ENCODE measurements at places on chromosomes 1 and 21.

GRCh38 chr1:97634758-97635157 lies 286.1 kb downstream of the DPYD start:
- DNase-seq = no peak

GRCh38 chr1:206472024-206472423 lies 1.7 kb downstream of the IKBKE start:
- DNase-seq = no peak

DNA sequence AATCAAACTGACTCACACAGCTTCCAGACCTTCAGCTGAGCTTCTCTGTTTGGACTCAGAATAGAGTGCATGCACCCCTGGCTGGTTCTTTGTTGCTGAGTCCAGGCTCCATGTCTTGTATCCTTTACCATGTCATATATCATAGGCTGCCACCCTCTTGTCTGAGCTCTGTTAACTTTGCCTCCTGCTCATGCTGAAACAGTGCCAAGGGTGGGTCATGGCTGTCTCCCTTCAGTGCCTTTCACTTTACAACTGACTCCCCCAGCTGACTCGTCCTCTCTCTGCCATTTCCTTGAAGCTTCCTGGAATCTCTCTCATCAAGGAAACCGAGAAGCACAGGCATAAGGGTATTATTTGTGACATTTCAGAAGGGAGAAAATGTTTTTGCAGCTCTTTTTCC lies 885.3 kb downstream of the TTLL7 start:
- no peak for DNase-seq

- DNase-seq = no peak
Observed at GRCh38 chr1:160605792-160606479, 26.6 kb upstream of the CD84 start.

- DNase-seq = no peak
Observed at GRCh38 chr1:39490596-39491145, 765 bp upstream of the BMP8A start.

- DNase-seq = no peak
Observed at GRCh38 chr1:43388613-43389012, 987 bp downstream of the MED8 start.

- DNase-seq = peak; percentile 36
Observed at GRCh38 chr1:50610563-50610962, 187.3 kb upstream of the DMRTA2 start.

GRCh38 chr1:108816049-108816893 lies 40.6 kb downstream of the AKNAD1 start:
- no peak for DNase-seq

DNA sequence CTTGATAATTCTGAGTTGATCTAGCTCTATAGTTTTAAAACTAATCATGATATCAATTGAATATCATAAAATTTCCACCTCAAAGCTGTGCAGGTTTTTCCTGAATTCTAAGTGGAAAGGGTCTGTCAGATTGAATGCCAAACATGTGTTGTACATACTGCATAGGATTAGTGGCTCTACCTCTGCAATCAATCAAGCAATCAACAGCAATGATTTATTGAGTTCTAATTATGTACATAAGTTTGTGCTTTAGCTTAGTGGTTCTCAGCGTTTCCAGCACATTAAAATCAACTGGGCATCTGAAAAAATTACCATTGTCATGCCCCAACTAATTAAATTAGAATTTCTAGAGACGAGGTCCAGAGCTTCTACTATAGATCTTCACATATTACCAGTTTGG lies 251.5 kb downstream of the BACH1 start:
- no peak for DNase-seq

- no peak for DNase-seq
Observed at GRCh38 chr1:235708390-235708962, 58.9 kb upstream of the GNG4 start.

DNA sequence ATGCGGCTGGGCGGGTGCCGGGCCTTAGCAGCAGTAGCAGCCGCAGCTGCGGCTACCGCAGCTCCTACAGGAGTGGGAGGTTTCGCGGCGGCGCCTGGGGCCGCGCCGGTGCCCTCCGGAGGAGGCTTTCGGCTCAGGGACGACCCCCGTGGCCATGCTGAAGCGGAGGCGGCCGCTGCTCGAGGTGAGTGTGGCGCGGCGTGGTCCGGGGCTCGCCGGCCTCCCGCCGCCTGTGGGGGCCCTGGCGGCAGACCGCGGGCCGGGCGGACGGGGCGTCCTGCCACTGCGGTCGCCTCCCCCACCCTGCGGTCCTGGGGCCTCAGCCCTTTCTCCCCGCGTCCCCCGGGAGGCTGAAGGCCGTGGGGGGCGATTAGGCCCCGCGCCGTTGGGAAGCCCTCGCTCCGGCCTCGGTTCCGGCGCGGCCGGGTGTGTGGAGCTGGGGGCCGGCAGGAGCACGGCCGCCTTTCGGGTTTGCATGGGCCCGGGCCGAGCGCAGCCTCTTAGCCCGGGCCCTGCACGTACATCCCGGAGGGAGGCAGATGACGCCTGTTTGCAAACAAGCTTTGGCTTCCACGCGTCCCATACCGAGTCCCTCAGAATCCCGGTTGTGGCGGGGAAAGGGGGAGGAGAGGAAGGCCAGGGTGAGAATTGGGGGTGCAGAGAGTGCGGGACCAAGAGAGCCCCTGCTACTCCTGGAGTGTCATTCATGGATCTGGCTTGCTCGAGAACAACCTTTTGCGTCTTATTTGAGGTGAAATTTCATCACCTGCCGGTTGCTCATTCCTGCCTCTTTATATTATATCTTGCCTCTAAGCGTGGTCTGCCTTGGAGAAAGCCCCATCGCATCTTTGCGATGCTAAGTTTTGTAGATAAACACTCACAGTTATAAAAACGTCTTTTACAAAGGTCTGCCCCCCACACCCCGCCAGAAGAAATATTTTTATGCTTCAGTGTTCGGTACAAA lies 613 bp downstream of the ZFYVE9 start:
- DNase-seq = no peak

DNA sequence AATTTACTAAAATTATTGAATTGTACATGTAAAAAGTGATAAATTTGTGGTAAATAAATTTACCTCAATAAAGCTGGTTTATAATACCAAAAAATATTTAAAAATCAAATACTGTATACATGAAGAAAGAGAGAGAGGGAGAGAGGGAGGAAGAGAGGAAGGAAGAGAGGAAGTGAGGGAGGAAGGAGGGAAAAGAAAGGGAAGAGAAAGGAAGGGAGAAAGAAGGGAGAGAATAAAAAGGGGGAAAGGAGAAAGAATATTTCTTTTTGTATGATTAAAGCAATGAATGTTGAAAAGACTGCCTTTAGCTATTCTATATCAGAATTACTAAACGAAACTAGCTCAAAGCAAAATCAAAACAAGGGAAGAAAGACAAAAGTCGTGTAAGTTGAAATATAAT lies 150.0 kb downstream of the LRIG2 start:
- no peak for DNase-seq

DNA sequence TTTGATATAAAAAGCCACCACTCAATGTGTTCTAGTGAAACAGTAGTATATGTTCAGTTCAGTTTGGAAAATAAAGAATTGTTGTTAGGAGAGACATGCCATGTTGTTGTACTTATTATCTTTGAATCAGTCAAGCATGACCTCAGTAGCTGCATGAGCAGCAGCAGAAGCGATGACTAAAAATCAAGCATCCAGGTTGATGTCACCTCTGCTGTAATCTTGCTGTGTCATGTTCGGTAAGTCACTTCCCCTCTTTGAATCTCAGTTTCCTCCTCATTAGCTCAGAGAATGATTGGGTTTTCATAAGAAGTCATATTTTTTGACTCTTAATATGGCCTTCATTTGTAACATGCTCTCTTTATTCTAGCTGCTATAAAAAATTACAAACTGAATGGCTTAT lies 428.4 kb upstream of the B3GALT2 start:
- peak; percentile 2 for DNase-seq

GRCh38 chr1:228464487-228464983 lies 22.6 kb upstream of the RNF187 start:
- no peak for DNase-seq

DNA sequence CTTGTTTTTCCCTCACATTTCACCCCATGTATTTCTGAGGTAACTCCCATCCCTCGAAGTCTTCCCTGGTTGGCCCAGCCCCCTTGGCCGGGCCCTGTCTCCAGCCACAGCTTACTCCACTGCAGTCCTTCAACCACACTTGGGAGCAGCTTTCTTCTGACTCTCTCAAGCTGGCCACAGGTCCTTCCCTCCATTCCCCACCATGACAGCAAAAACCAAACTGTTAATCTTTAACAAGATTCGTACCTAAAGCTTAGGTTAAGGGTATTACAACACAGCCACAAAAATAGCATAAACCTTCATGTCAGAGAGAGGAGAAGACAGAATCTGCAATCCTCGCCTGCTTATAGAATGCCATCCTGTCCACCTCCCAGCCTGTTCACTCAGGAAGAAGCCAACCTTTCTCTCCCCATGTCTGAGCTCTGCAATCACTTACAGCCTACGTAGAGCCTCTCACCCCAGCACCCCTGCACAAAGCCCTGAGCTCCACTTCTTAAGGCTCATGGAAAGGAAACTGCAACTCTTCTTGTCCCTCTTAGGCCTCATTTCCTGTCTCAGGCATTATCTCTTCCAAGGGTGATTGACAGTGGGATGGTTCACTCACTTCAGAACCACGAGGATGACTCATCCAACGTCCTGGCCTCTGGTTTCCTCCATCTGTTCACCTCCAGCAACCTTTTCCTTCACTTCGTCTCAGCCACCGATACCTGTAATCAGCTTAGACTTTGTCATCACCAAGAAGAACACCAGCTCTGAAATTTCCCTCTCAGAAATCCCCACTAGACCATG lies 72.8 kb downstream of the CD2 start:
- DNase-seq = peak; percentile 97

DNA sequence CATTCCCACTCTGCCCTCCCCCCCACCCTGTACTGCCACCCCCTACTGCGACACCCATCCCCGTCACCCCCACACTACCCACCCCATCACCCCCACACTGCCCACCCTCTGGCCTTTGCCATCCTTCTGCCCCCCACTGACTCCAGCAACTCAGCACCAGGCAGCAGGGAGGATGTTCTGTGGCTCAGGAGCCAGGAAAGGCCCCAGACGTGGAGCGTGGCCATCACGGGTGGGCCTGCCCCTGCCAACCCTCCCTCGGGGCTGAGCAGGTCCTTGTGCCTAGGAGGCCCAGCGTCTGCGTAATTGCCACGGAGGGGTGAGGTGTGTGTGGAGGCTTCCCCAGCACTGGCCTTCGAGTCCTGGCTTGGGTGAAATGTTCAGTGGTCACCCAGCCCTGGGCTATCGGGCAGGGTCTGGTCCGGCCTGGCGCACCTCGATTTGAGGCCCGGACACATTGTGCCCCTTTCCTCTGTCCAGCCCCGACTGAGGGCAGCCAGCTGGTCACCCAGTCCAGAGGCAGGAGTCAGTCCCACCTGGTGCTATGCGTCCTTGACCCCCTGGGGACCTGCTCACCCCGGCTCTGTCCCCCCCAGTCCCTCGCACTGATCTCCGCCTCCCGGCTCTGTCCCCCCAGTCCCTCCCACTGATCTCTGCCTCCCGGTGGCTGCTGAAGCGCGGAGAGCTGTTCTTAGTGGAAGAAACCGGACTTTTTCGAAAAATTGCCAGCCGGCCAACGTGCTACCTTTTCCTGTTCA lies 23.0 kb downstream of the ARHGEF16 start:
- no peak for DNase-seq

DNA sequence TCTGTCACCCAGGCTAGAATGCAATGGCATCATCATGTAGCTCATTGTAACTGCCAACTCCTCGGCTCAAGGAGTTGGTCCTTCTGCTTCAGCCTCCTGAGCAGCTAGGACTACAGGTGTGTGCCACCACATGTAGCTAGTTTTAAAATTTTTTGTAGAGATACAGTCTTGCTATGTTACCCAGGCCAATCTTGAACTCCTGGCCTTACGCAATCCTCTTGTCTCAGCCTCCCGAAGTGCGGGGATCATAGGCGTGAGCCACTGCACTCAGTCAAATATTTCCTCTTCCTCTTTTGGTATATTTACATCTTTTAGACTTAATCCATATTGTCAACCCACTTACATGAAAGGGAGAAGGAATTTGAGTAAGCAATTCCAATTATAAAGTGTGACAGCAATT lies 121.1 kb downstream of the EVI5 start:
- no peak for DNase-seq

DNA sequence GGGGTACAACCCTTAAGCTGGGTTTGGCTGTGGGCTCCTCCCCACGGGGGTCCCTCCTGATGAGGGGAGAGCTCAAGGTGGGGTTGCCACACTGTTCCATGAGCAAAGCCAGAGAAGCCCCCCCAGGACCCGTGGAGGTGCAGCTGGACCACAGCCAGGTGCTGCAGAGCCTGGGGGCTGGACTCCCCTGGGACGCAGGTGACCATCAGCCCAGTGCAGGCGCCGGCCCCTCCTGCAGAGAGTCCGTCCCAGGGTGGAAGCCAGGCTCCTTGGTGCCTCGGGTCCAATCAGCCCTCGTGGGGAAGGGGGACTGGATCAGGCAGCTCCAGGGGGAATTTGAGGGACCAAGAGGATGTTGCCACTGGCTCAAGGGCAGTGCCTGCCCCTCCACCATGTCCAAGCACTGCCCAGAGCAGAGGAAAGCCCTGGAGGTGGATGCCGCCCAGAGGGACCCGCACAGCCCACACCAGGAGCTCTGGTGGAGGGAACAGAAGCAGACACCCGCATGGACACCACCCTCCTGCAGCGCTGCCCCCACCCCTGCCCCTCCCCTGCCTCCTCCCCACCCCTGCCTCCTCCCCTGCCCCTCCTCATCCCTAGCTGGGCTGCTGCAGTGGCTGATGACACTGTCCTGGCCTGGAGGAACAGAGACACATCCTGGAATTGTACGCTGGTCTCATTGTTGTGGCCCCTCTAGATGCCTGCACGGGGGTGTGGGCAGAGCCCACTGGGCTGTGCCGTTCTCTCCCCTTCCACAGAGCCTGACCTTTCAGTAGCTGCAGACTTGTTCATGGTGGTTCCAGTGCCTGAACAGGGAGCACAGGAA lies 30.8 kb upstream of the COL18A1 start:
- DNase-seq = no peak

DNA sequence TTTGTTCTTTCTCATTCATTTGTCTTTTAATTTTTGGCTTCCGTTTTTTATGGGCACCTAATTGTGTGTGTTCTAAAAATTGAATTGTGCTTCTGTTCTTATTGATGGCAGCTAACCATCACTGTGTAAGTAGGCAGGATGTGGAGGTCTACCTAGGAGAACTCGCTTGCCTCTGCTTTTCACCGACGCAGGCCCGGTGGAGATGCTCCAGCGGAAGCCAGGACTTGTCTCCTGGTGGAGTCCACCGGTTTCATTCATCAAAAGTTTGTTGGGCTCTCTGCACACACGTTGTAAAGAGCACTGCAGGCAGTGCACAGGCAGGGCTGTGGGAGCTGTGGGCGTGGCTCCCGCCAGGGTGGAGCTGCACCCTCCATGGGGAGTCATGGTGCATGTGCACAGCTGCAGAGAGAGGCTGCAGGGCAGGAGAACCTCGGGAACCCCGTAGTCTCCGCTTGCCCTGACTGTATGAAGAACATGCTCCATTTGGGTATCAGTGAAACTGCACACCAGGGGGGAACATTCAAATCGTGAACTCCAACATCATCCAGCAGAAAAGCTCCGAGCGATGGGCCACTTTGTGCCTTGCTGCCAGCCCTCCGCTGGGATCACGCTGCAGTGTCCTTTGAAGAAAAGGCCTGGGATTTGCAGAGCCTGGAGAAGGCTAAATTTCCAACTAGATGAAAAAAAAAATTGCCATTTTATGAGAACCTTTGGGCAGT lies 6.0 kb upstream of the C1orf174 start:
- no peak for DNase-seq

Data from GM12878 (cell line).